Airway epithelial cell (primary cell): ENCODE measurements at places on chromosomes 7 and 10. TPM values are rescaled to one million over a fixed set of nuclear protein-coding genes. Genes with fewer than 3 reads are reported as not detected.

C10orf67 gene
- total RNA-seq, result 0.28 TPM in 2 replicates

HHEX gene
- 0.63 TPM in 1 of 2 replicates, not detected in the other for total RNA-seq

ARF5 gene
- 296 and 338 TPM in 2 replicates for total RNA-seq

NME8 gene
- 0.07 TPM in 1 of 2 replicates, not detected in the other for total RNA-seq

RUFY2 gene
- 5.6 and 9.0 TPM in 2 replicates for total RNA-seq

FGFBP3 gene
- 0.42 and 0.49 TPM in 2 replicates for total RNA-seq

STRIP2 gene
- 3.2 and 3.8 TPM in 2 replicates for total RNA-seq

SLC13A4 gene
- total RNA-seq, result not detected in 2 replicates

HOXA6 gene
- total RNA-seq, result not detected in 2 replicates

EEF1AKMT2 gene
- 15.2 and 17.0 TPM in 2 replicates for total RNA-seq

ITPRID1 gene
- total RNA-seq, result 0.14 TPM in 1 of 2 replicates, not detected in the other

MGAM2 gene
- total RNA-seq, result not detected in 2 replicates

BCCIP gene
- 67.8 and 71.8 TPM in 2 replicates for total RNA-seq

SH2D4B gene
- total RNA-seq, result not detected in 2 replicates

LDB3 gene
- total RNA-seq, result not detected in 2 replicates

C10orf143 gene
- 0.60 and 0.71 TPM in 2 replicates for total RNA-seq

PDLIM1 gene
- total RNA-seq, result 148 and 178 TPM in 2 replicates

PRKG1 gene
- 0.28 and 0.78 TPM in 2 replicates for total RNA-seq

MBL2 gene
- total RNA-seq, result not detected in 2 replicates

ALOX5 gene
- total RNA-seq, result 0.09 and 0.42 TPM in 2 replicates

OR6V1 gene
- total RNA-seq, result not detected in 2 replicates

PNLIPRP1 gene
- total RNA-seq, result not detected in 2 replicates

CNPY1 gene
- not detected in 2 replicates for total RNA-seq

CCDC172 gene
- total RNA-seq, result not detected in 2 replicates

HDAC9 gene
- 1.3 and 1.9 TPM in 2 replicates for total RNA-seq

CAMK2B gene
- 0.14 TPM in 1 of 2 replicates, not detected in the other for total RNA-seq

FFAR4 gene
- total RNA-seq, result not detected in 2 replicates

CFTR gene
- total RNA-seq, result not detected in 2 replicates

PHF14 gene
- total RNA-seq, result 13.6 and 18.1 TPM in 2 replicates

GSTK1 gene
- 82.7 and 96.0 TPM in 2 replicates for total RNA-seq

NPFFR1 gene
- not detected in 2 replicates for total RNA-seq

NEBL gene
- total RNA-seq, result 13.4 and 17.1 TPM in 2 replicates

CCNJ gene
- total RNA-seq, result 3.0 and 5.1 TPM in 2 replicates

PRSS37 gene
- not detected in 2 replicates for total RNA-seq

EBF3 gene
- total RNA-seq, result not detected in 2 replicates

FAM25G gene
- total RNA-seq, result 5.3 and 29.8 TPM in 2 replicates

ANKRD22 gene
- total RNA-seq, result 11.2 and 15.9 TPM in 2 replicates

TAS2R3 gene
- total RNA-seq, result 0.35 and 0.70 TPM in 2 replicates

JAZF1 gene
- 0.74 and 1.6 TPM in 2 replicates for total RNA-seq

CHAT gene
- not detected in 2 replicates for total RNA-seq
